Suprapubic skin (tissue), 4 donors: ENCODE measurements at places on chromosomes 4 and X.
A peak's percentile ranks its signal among the peaks of the same experiment; 100 is the strongest.

- H3K4me1 ChIP-seq, result peaks cover 40% of the 10 kb centered on the region
- DNase-seq, result no peak
- H3K4me3 ChIP-seq, result no peak overlapping the region
- peak overlapping the region; percentile 40 for H3K27ac ChIP-seq
- no peaks in the 10 kb centered on the region for H3K27me3 ChIP-seq
- H3K36me3 ChIP-seq, result no peaks in the 10 kb centered on the region
These were observed 95.9 kb upstream of the PTPN13 start for GRCh38 chr4:86497980-86498862.

DNA sequence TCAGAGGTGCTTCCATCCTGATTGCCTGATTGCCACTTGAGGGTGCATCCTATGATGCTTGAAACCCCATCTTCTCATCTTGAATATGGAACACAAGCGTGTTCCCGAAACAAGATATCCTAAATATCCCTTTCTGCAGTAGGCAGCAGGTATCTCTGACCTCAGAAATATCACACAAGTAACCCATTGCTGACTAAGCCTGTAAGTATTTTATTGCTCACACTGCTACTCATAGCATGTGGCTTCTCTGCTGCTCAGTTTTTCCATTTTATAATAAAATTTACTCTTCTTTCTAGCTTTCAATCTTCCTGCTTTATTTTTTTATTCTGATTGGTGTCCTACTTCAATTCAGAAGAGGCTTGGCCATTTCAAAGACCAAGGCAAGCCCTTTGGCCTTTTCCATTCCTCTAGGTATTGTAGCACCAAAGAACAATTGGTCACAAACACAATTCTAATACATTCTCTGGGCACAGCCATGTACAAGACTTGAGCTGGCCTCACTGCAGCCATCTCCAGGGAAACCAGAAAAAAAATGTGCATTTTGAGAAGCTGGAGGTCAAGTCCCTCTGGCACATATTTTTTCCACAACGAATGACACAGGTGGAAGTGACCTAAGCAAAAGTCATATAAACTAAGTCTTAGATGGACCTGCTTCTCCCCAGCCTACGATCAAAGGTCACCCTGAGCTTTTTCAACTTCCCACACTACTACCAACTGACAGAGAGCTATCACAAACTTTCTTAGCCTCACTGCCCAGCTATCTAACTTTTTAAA is 107.0 kb downstream of the OR13H1 start:
- H3K27me3 ChIP-seq, result no peaks in the 10 kb centered on the region
- H3K36me3 ChIP-seq, result no peaks in the 10 kb centered on the region
- DNase-seq, result no peak

DNA sequence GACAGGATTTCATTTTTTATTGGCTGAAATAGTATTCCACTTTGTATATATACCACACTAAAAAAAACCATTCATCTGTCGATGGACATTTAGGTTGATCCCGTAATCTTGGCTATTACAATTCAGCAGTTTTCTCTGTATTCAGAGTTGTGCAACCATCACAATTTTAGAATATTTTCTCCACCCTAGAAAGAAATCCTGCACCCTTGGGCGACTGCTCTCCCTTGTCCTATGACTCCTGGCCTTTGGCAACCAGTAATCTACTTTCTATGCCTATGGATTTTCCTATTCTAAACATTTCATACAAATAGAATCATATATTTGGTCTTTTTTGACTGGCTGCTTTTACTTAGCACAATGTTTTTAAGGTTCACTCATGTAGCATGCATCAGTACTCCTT is 84.7 kb downstream of the NCAPG start:
- H3K27ac ChIP-seq, result no peak overlapping the region
- H3K4me1 ChIP-seq, result no peaks in the 10 kb centered on the region
- no peak overlapping the region for H3K4me3 ChIP-seq
- no peak for DNase-seq
- no peaks in the 10 kb centered on the region for H3K27me3 ChIP-seq
- H3K36me3 ChIP-seq, result no peaks in the 10 kb centered on the region

- H3K4me1 ChIP-seq, result no peaks in the 10 kb centered on the region
- DNase-seq, result no peak
- no peak overlapping the region for H3K4me3 ChIP-seq
- peaks cover under 1% of the 10 kb centered on the region for H3K36me3 ChIP-seq
These were observed 1.4 kb upstream of the RAB41 start for GRCh38 chrX:70280573-70280972.

DNA sequence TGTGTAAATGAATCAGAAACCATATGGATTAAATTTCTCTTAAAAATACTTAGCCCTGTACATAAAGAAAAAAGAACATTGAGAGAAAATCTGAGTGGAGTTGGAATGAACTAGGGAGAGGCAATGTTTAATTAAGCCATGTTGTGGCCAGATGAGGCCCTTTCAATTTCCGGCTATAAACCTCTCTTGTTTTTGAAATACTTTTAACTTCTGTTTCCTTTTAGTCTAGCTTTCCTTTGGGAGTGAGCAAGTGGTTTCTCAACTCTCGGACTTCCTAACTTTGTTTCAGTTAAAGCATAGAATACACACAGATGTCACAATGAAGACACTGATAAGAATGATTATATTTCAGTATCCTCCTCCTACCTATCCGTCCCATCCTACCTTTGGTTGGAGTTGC is 197.2 kb downstream of the ARHGAP24 start:
- no peak overlapping the region for H3K27ac ChIP-seq
- peaks cover 12% of the 10 kb centered on the region for H3K4me1 ChIP-seq
- DNase-seq, result no peak
- no peaks in the 10 kb centered on the region for H3K27me3 ChIP-seq

DNA sequence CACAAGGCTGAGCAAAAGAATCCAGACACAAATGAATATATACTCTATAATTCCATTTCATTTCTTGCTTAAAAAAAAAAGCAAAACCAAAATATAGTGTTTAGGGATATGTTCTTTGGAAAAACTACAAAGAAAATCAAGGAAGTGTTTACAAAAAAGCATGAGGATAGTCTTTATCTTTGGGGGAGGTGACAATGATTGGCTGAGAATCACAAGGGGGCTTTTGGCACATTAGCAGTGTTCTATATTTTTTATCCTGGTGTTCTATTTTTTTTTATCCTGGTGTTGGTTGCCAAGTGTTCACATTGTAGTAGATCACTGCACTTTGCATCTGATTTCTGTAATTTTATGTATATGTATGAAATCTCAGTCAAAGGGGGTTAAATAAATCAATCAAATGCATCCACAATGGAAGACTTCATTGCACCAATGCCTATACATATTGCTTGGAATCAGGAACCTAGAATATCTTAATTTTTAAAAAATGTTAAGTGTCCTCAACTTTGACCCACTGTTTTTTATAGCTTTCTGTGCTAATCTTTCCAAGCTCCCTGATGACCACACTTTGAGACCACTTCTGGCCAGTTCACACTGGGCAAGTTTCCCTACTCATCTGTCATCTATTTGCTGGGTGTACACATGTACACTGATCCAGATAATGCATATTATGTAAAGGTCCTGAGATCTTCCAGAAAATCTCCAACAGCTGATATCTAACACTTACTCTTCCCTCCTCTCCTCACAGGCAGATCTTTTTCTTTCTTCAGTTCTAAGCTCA is 3.7 kb downstream of the TBC1D9 start:
- H3K27ac ChIP-seq, result no peak overlapping the region
- H3K36me3 ChIP-seq, result no peaks in the 10 kb centered on the region
- no peaks in the 10 kb centered on the region for H3K27me3 ChIP-seq
